ENCODE measurements at places on chromosomes 2 and 18. TPM values are rescaled to one million over a fixed set of nuclear protein-coding genes. Genes with fewer than 3 reads are reported as not detected.
A peak's percentile ranks its signal among the peaks of the same experiment; 100 is the strongest.

The RGPD4 gene
- 0.08 TPM for total RNA-seq

The UNC80 gene
- total RNA-seq, result 0.18 TPM

The ANKRD62 gene
- not detected for total RNA-seq

DNA sequence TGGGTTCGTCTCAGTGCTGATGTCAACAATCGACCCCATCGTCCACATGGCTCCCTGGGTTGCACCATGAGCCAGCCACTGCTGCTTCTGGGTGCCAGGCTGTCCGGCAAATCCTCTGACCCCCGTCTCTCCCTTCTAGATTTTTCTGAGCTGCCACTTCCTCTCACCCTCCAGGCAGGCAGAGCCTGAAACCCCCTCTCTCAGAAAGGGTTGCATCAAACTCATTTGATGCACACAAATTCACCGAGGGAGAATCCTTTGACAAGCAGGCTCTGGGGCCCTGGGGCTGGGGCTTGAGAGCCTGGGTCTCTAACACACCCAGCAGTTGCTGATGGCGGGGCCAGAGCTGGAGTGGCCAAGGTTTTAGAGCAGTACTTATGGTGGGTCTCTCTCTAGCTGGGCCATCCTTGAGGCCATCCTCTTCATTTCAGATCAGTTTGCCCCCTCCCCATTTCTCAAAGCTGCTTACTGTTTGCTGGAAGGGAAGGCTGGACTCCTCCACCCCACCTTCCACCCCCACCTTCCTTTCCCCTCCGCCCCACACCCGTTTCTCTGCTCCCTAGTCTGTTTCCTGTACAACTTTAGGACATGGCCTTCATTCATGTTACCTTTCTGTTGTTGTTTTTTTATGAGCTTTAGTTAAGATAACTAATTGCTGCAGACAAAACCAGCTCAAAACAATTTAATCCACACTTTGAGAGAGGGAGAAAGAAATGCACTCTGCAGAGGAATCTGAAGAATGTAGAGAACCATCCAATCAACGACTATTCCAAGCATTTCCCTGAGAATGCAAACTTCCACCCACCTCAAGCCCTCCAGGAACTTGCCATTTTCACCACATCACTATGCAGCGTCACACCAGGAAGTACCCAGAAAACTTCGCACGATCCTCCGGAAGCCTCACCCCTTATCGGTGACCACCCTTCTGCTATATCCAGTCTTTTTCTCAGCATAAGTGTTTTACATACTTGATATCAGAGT is 69.5 kb downstream of the ARL4C start:
- no peak for DNase-seq

GRCh38 chr2:80059447-80059846 is 245.1 kb downstream of the LRRTM1 start:
- DNase-seq, result no peak

DNA sequence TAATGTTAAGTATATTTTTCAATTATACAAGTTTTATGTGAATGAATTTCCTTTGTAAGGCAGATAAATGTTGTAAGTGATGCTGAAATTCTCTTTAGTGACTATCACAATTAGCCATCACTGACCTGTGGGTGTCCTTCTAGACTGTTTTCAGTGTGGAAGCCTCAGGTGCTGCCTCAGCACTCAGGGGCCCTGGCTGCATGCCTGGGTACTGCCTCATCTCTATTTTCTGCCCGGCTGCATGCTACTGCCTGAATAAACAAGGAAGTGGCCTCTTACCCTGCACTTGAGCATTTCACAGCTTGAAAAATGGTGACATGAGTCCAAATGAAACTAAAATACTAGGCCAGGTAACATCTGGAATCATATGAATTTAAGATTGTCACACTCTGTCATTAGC is 787.6 kb upstream of the SALL3 start:
- DNase-seq, result peak; percentile 65

DNA sequence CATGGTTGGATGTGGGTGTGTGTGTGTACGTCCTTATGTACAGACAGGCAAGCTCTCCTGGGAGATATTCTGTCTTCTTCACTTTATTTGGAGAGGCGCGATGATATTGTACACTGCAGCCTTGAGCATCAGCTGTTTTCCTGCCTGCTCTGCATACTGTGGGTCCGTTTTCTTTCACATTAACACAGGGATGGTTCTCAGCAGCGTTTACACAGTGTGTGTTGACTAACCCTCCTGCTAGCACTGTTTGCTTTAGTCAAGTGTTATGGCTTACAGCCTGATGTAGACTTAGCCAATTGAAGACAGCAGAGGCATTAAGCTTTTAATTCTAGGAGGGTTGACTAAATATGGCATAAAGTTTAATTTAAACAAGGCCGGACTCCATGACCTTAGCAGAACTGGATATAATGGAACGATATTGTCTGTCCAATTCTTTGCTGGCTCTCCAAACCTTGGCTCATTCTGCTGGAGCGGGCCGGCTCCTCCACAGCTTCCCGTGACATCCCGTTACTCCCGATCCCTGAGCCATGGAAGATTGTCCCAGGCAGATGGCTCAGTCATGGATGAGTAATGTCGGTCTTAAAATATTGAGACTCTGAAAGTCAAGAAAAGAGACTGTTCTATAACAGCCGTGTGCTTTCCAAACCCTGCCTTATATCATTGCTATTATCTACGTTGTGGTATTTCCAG is 134.7 kb downstream of the TPGS2 start:
- no peak for DNase-seq

DNA sequence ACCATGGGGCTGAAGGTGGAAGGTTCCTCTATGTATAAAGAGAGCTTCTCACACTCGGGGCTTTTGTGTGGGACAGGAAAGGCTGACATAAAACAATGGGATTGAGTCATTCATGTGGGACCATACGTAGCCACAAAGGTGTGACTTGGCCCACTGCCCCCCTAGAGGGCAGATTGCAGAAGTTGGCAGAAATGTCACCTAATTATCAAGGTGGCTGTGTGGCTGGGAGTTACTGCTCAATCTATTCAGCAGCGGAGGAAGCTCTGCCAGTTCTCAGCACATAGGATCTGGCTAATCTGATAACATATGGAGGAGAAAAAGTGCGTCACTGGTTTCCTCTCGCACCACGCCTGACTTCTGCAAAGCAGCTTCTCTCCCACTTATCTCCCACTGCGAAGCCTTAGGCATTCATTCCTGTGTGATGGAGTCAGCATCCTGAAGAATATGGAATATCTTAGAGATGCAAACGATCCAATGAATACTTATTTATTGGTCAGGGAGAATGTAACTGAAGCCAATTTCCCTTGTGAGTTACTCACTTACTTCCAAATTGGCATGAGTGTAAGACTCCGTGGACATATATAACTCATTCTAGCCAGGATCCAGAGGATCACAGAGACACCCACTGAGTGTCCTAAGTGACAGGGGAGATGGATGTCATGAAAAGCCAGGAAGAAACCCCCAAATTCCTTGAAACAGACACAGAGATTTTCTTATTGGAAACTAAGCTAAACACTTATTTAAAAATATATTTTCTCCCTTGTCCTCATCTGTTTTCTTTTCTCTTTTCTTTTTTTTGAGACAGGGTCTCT is 344.8 kb downstream of the TGIF1 start:
- no peak for DNase-seq

The FAM210A gene
- 14.8 TPM for total RNA-seq

DNA sequence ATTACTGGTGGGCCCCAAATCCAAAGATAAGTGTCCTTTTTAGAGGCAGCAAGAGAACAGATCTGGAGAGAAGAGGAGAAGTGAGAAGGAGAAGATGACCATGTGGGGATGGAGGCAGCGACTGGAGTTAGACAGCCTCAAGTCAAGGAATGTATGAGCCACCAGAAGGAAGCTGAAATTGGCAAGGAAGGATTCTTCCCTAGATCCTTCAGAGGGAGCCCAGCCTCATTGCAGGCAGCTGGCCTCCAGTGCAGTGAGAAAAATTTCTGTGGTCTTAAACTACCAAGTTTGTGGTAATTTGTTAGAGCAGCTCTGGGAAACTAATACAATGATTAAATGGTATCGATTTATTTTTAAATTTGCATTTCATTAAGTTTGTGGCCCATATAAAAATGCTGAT is 167.9 kb downstream of the NCKAP5 start:
- DNase-seq, result no peak

The PDE6D gene
- total RNA-seq, result 18.5 TPM

DNA sequence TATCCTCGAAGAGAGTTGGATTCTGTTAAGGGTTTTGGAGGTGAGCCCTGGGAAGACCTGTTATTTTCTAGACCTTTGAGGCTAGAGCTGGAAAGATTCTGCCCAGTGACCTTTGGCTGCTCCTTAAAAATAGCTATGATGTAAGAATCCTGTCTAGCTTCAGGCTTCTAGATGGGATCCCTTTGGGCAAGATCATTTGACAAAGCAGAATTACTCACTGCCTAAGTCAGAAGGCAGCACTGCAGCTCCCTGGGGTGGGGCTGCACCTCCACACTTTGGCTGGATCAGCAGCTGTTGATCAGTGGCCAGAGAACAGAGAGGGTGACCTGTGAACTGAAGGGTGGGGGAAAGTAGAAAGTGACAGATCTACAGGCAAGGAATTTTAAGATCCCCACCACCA is 103.8 kb downstream of the ASAP2 start:
- DNase-seq, result peak; percentile 57

The MFSD2B gene
- 1.8 TPM for total RNA-seq

DNA sequence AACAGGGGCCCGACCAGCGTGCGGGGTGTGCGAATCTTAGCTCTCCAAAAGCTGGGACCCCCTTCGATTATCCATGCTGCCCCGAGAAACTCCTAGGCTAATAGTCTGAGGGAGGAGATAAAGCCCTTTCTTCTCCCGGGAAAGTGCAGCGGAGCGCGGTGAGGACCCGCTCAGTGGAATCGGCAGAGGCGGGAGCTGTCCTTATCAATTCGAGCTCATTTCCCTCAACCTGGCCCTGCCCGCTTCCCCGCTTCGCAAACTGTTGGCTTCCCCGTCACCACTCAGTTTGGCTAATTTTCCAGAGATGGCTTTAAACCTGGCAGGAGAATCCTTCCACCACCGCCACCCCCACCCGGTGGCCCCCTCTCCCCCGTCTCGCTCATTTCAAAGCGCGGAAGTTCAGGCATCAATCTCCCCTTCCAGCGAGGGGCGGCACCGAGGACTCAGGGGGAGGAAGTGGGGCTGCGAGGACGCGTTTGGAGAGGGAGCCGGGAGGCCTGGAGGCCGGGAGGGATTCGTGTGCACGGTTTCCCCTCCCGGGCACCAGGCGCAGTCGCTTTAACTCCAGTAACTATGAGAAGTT is 1.6 kb downstream of the KLHL14 start:
- DNase-seq, result no peak

DNA sequence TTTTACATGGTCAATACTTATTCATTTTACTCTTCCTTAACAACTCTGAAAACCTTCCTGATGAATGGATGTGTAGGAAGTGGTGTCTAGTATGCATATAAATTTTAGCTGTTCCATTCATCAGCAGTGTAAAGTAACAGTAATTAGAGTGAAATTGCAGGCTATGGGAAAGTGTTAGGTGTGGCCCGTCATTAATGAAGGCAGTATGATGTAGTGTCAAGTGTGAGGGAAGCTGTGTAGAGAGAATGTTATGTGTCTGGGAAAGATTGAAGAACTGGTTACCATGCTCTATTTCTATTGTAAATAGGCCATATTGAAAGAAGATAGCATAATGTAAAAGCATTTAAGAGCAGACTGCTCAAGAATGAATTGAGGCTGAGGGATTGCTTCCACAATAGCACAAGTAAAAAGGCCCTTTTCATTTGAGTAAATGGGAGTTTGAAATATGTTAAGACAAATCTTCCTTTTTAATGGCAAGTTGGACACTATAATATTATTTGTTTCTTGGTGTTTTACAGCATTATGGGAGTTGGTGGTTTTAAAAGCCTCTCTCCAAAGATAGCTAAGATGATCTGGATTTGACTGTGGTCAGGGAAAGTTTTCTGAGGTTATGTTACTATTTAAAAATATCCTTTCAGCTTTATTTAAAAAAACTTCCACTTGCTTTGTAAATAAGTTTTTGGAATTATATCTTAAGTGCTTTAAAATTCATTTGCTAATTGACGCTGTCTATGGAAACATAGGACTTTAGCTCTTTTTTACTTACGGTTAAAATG is 401.0 kb upstream of the ZEB2 start:
- DNase-seq, result no peak

DNA sequence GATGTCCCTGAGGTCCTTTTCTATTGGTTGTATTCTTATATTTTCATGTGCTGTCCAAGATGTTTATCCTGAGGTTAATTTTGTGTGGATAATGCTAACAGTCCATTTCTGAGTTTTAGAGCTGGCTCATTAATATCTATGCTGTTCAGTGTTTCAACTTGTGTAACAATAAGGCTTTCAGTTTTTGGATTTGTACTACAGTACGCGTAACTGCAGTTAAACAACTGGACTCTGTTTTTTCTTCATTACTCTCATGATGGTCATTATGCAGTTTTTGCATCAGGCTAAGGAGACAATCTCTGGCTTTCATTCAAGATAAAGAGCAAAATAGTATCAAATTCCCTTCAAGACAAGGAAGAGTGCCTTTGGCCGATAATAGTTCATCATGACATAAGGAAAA is 1364.8 kb downstream of the DPP10 start:
- no peak for DNase-seq

- no peak for DNase-seq
Observed at GRCh38 chr2:134150760-134151159, 103.1 kb upstream of the MGAT5 start.

GRCh38 chr2:241441492-241441891 is 66.9 kb downstream of the STK25 start:
- no peak for DNase-seq

The CDKL4 gene
- total RNA-seq, result 0.44 TPM

GRCh38 chr18:10274301-10274700 is 180.1 kb upstream of the APCDD1 start:
- no peak for DNase-seq

The POTEJ gene
- total RNA-seq, result not detected

GRCh38 chr2:68134554-68134953 is 23.1 kb upstream of the PNO1 start:
- no peak for DNase-seq

DNA sequence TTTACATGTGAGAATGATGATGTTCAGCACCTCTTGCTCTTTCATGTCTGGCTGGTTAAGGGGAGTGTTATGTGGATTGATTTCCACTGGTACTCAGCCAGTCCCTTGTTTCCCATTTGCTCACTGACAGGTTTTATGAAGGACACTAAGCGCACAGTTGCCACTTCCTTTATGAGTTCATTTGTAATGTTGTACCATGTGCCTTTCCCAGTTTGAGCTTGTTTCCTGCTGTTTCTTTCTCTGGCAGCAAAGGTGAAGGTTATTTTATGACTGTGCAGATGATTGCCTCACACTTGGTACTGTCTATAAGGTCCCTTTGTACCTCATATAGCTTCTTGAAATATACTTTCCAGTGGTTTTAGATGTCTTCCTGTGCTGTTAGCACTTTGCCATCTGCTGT is 1700.5 kb upstream of the TMEFF2 start:
- DNase-seq, result no peak

GRCh38 chr2:153047220-153047619 is 328.8 kb downstream of the ARL6IP6 start:
- DNase-seq, result no peak

- no peak for DNase-seq
Observed at GRCh38 chr2:85673716-85674375, 5.8 kb upstream of the SFTPB start.

DNA sequence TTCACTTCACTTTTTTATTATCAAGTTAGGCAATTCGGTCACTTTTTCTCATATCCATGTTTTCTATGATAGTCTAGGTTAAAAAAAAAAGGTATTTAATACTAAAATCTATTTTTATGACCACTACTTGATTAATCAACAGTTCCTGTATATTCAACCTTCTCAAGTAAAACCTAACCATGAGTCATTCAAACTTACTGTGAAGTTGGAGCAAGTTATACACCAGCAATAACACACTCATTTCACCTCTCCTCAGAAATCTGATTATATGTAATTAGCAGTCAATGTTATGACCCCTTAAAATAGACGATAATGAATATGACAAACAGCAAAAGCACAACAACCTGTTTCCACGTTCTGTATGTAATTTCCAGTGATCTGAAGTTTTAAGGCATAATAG is 35.0 kb upstream of the ADAM17 start:
- no peak for DNase-seq
